Activated CD4-positive, alpha-beta T cell treated with anti-CD3 and anti-CD28 coated beads for 24 hours (primary cell): ENCODE measurements at places on chromosomes 7 and 10.

DNA sequence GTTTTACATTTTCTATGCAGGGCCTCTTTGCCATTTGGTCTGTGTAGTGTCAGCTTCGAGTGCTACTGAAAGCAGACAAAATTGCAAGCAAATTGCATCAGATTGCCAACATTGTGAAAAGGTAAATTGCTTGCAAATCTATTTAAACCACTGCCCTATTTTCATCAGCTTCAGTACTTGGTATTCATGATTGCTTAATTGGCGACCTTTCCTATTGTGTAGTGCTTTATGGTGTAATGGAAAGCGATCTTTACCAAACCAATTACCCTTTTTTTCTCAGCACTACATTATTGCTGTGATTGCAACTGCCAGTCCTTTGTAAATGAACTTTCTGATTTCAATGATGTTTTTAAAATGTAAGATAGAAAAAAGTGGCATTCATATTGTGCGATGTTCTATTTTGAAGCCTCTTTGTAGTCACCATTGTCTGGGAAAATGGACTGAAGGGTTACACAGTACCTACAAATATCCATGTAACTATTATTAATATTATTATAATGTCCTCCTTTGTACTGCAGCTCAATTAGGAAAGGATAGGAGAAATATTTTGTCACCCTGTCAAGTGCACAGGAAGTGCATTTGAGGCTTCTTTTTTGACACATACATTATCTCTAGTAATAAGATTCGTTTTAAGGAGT lies 177.7 kb upstream of the SP8 start:
- DNase-seq: no peak

GRCh38 chr10:61475449-61475873 lies 22.3 kb upstream of the TMEM26 start:
- no peak for DNase-seq

GRCh38 chr10:10870523-10871241 lies 147.0 kb upstream of the CELF2 start:
- DNase-seq: no peak

DNA sequence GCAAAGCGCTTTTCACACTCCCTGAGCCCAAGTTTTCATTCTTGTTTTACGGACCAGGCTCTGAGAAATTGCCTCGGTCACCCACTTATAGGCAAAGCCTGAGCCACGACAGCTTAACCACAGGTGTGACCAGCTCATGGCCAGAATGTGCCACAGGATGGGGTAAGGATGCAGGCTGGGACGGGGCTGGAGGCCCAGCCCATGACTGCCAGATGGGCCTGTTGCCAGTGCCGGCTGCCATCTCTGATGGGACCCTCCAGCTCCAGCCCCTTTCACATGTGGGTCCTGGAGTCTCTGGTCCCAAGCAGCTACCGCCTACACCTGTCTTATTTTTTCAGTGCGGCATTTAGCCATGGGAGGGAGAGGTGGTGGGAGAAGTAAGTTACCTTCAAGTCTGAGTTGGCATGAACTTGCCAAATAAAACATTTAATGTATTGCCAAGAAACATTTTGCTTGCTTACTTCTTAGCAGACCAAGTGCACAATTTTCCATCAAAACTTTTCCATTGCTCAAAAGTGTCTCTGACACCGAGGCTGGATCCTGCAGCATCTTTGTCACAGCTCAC lies 142.6 kb downstream of the GRK5 start:
- DNase-seq: no peak

GRCh38 chr10:95214369-95214768 lies 20.3 kb downstream of the ACSM6 start:
- no peak for DNase-seq

GRCh38 chr7:158452331-158452730 lies 135.3 kb downstream of the PTPRN2 start:
- DNase-seq: no peak

- peak; percentile 11 for DNase-seq
These were observed 775 bp downstream of the STARD3NL start for GRCh38 chr7:38178695-38179344.

DNA sequence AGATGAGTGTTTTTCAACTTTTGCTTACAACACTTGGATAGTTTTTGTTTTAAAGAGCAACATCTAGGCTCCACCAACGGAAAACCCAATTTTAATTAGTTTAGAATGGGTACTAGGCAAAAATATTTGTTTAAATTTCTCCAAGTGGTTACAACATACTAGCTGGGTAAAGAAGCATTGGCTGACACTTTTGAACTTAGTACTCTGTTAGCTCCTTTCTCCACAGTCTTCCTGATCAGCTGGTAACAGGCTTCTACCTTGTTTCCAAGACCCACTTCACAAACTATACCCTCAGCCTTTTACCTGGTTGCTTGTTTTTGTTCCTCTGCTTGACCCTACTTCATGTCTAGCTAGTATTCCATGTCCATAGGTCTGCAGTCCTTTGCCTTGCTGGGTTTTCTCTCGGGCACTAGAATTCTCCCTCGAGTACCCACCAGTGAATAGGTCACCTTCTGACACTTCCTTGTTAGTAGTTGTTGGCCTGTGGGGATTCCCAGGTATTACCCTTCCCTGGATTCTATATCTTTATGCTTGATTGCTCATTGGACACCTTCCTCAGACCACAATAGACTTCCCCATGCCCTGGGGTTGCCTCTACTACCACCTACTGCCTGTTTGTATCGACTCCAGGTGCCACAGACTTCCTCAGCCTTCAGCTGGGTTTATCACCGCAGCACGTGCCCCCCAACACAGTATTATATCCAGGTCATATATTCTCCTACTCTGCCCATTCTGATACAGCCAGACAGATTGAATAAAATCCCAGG lies 42.0 kb downstream of the PRPS1L1 start:
- no peak for DNase-seq

GRCh38 chr7:25665903-25666670 lies 437.8 kb upstream of the NPVF start:
- DNase-seq: no peak

- no peak for DNase-seq
These were observed 147.3 kb upstream of the PDE1C start for GRCh38 chr7:32217341-32218153.
